ENCODE measurements at places on chromosomes 6 and 20. TPM values are rescaled to one million over a fixed set of nuclear protein-coding genes. Genes with fewer than 3 reads are reported as not detected.

GRCh38 chr6:32095338-32096086 is 13.6 kb downstream of the TNXB start:
- no peak for DNase-seq

- no peak for DNase-seq
Measured at GRCh38 chr6:86526238-86526637, 411.1 kb upstream of the HTR1E start.

The ENPP5 gene
- not detected for polyA plus RNA-seq

DNA sequence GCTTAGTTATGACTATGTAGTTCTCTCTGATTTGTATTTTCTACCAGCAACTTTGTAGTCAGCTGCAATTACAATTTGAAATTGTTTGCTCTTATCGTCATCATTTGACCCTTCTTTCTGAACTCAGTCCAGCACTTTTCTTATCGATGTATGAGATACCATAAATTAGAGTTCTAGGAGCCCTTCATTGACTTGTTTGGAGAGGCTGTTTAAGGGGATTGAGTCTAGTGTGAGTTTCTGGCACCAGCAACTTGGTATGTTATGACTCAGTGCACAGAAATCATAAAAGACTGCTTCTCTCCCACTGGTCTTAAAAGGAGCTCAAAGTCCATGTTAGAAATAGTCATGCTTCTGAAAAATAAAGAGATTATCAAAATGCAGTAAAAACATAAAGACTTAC is 190.3 kb downstream of the TENT5A start:
- DNase-seq = no peak

The PROKR2 gene
- polyA plus RNA-seq = not detected

- no peak for DNase-seq
Measured at GRCh38 chr6:1067346-1067745, 244.6 kb upstream of the FOXQ1 start.

DNA sequence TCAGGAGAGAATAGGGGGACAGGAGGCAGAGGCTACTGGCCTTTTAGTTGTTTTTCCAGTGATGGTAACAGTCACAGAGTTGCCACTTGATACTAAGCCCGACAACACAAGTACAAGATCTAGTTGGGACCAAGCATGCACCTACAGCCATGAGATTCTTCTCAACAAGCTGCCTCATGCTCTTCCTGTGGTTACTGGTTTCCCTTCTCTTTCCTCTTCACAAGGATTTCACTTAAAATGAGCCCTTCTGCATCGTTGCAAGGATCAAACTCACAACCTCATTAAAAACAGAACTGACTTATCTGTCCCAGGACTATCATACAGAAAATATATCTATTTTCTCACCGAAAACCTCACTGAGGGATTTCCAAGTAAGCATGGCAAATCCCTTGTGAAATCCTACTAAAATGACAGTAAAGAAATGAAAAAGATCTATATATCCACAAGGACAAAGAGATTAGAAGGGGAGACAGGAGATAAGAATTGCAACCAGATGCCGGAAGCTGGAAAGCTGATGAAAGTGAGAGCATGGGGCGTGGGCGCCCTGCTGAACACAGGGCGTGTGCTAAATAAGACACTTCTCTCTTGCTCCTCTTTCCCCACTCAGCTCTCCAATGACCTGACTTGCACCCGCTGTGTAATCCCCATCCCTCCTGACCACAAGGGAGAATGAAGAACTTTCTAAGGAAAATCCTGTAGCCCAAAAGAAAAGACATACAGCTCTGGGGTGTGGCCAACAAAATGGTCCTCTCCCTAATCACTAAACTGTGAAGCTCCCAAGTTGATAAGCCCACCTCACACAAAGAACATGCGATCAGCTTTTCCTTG is 13.4 kb downstream of the MTFR2 start:
- no peak for DNase-seq
